ENCODE measurements at places on chromosomes 13 and 19. TPM values are rescaled to one million over a fixed set of nuclear protein-coding genes. Genes with fewer than 3 reads are reported as not detected.
A peak's percentile ranks its signal among the peaks of the same experiment; 100 is the strongest.

GRCh38 chr13:106286811-106287210 lies 248.7 kb downstream of the EFNB2 start:
- ATAC-seq = no peak

DNA sequence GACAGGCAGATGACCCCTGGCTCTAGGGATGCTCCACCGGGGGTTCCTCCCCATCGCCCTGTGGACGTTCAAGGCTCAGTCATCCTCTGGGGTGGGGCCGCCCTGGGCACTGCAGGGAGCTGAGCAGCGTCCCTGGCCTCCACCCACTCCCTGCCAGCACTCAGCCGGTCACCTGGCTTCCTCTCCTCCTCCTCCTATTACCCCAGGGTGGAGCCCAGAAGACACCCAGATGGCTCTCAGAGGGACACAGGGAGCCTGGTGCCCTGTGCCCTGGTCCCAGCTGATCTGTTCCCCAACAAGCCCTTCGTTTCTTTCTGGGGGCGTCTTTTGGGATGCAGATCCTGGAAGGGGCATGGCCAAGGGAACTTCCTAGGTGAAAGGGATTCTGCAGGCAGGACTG lies 3.7 kb upstream of the MKNK2 start:
- no peak for ATAC-seq

- no peak for ATAC-seq
Measured at GRCh38 chr19:5916181-5916708, 2.2 kb downstream of the CAPS start.

- peak; percentile 49 for ATAC-seq
Measured at GRCh38 chr13:22220151-22221135, 549.6 kb downstream of the FGF9 start.

GRCh38 chr13:73069206-73069805 lies 10.5 kb downstream of the KLF5 start:
- ATAC-seq = no peak

GRCh38 chr13:76329004-76329403 lies 557.2 kb downstream of the KCTD12 start:
- ATAC-seq = no peak

- peak; percentile 24 for ATAC-seq
Measured at GRCh38 chr13:83065108-83065507, 817.2 kb downstream of the SLITRK1 start.

DNA sequence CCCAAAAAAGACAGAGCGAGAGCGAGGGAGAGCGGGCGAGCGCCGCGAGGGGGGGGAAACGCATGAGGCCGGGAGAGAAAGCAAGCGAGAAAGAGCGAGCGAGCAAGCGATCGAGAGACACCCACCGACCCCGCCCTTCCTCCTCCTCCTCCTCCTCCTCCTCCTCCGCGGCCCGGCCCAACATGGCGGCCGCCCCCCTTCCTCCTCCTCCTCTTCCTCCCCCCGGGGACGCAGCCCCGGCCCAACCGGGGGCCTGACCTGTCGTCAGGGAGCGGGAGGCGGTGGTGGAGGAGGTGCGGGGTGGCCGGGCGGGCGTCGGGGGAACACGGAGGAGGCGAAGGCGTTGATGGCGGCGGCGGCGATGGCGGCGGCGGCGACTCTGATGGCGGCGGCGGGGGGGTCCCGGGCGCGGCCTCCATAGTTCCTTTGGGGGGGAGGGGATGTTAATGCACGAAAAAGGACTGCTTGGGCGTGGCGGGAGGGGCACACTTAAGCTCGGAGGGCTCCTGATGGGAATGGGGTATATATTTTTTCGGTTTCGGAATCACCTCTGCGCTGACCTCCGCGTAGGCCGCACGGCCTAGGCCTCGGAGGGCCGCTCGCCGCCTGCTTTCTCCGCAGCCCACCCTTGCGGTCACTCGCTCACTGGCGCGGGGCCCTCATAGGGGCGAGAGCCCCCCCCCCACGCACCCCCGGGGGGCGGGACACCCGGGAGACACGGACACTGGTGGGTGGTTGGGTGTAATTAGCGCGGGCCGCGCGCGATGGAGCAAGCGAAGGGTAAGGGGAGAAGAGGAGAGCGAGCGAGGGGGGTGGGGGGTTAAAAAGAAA lies 1.2 kb downstream of the ZC3H4 start:
- peak; percentile 8 for ATAC-seq

DNA sequence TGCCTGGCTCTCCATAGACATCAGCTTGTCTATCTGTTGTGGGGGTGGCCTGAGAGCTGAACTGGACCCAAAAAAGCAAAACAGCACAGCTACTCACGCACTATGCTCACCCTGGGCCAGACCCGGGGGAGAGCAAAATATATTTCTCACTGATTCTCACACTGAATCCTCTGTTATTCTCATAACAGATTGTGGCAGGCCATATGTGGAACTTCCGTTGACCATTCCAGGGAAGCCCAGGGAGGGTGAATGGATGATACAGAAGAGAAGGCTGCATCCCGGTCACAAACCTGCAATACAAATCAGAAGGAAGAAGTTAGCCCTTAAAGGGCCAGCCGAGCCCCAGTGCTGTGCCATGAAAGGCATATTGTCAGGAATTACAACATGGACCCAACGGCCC lies 362.5 kb downstream of the ZNF536 start:
- ATAC-seq = no peak

- ATAC-seq = no peak
Measured at GRCh38 chr13:71935166-71935840, 68.3 kb upstream of the DACH1 start.

GRCh38 chr13:38262211-38262610 lies 87.4 kb upstream of the UFM1 start:
- no peak for ATAC-seq

ZNF221 gene
- 13.8 TPM for total RNA-seq

TNFSF13B gene
- total RNA-seq = 1.2 TPM

PRR22 gene
- 1.9 TPM for total RNA-seq

PPP1R12C gene
- 22.0 TPM for total RNA-seq

GIPR gene
- 4.2 TPM for total RNA-seq

CERS1 gene
- total RNA-seq = 4.9 TPM

Data from motor neuron (in vitro differentiated cells).